ENCODE measurements at places on chromosomes 2 and 18.

DNA sequence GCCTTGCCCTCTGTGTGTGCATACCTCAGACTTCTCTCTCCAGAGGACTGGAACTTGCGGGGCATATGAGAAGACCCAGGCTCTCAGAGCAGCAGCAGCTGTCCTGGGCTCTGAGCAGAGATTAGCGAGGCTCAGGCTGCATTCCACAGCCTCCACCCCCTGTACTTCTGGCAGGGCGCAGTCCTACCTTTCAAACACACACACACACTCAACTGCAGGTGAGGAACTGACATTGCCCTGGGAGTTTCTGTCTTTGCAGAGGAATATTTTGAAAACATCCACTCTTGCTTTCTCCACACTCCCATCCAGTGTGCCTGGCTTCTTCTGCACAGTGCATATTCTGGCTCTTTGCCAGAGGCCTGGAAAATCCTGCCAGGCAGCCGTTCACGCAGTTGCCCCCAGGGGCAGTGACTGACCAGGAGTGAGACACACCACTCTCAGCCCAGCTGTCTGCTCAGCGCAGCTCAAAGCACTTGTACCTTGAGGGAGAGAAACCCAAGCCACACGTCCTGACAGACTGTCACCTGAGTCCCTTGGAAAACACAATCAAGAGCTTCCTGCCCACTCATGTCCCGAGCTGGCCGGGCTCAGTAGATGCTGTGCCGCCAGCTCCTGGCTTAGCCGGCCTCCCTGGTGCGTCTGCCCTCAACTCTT lies 460.8 kb downstream of the RNF144A start:
- peak; percentile 72 for DNase-seq

GRCh38 chr2:31314761-31315160 lies 80.8 kb downstream of the EHD3 start:
- no peak for DNase-seq

GRCh38 chr2:128513961-128514283 lies 195.3 kb upstream of the HS6ST1 start:
- DNase-seq, result no peak

DNA sequence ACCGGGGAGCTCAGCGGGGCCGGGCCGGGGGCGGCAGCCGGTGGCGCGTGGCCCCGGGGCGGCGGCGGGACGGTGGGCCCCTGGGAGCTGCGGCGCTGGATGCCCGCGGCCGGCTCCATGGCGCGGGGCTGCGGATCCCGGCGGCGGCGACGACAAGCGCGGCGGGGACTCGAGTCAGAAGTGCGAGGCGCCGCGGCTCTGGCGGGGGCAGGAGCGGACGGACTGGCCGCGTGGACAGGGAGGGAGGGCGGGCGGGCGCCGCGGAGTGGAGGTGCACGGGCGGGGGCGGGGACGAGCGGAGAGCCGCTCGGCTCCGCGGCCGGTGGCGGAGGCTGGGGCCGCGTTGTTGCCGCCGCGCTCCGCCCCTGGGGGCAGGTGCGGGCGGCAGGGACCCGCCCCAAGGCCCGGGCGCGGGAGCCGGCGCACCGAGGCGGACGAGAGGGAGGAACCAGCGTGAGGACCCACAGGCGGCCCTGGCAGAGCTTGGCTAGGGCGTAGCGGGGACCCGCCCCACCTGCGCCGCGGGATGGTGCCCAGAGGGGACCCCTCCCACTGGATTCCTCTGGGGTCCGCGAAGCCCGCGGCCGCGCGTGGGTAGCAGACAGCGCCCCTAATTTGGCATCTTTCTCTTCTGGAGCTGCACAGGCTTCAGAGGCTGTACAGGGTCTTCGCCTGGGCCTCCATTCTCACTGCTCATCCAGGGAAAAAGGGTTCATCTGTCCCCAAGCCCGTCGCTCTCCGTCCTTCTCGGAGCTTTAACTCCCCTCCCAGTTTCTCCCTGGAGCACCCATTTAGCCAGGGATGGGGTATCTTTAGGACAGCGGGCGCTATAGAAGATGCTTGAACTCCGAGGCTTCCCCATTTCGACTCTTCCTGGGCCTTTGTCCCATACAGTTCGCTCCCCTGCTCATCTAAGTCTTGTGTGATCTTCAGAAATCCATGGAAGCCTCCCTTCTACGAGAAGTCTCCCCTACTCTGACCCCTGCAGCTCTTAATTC lies at the start of gene TMEM163:
TSS of gene TMEM163 (minus strand) at position 184 of the 998 bp plus-strand sequence.
- DNase-seq, result no peak

- DNase-seq, result no peak
Measured at GRCh38 chr18:13382954-13383827, 164.6 kb downstream of the LDLRAD4 start.

DNA sequence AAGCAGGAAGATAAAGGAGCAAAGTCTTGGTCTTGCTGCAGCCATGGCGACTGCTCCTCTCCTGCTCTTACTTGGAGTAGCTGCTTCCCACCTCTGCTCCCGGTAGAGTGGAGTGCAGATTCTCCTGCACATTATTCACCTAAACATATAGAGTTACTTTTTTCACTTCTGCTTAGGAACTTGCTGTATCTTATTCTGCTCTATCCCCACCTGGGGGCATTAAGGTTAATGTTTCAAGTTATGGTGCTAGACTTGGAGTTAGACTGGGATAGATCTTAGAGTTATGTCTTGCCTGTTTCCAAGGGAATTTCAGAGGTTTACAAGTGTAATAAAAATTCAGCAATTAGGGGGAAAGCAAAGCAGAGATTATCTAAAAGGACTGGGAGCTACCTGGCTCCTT lies 144.2 kb downstream of the SETBP1 start:
- no peak for DNase-seq

GRCh38 chr18:75209951-75210258 lies 692 bp upstream of the TSHZ1 start:
- DNase-seq, result no peak

GRCh38 chr2:61885896-61886603 lies 2.4 kb downstream of the CCT4 start:
- no peak for DNase-seq

DNA sequence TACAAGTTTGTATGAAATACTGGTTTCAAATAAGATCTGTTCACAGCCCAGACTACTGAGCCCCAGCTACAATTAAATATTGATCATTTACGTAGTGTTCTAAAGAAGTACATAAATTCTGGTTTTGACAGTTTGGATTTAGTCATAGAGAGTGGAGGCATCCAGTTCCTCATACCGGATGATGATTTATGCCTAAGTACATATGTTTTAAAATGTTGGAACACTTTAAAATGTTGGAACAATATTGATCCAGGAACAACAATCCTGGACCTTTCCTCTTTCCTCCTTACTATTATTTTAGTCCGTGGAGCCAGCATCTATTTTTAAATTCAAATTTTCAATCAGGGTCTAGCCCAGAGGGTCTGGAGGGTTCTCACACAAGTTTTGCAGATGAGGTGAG lies 22.8 kb upstream of the TTN start:
- no peak for DNase-seq

DNA sequence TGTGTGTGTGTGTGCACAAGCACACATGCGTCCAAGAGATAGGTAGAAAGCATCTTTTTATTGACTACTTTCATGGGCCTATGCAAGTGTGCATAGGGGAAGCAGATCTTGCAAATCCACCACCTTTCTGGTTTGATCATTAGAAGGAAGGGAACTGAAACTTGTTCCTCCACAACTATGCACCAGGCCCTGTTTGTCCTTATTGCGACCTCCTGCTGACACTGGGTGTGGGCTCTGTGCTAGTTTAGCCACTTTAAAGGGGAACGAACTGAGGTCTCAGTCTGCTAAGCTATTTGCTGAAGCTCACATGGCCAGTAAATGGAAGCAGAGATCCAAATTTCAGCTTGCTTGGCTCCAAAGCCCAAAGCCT lies 32.1 kb upstream of the INSIG2 start:
- DNase-seq, result no peak

DNA sequence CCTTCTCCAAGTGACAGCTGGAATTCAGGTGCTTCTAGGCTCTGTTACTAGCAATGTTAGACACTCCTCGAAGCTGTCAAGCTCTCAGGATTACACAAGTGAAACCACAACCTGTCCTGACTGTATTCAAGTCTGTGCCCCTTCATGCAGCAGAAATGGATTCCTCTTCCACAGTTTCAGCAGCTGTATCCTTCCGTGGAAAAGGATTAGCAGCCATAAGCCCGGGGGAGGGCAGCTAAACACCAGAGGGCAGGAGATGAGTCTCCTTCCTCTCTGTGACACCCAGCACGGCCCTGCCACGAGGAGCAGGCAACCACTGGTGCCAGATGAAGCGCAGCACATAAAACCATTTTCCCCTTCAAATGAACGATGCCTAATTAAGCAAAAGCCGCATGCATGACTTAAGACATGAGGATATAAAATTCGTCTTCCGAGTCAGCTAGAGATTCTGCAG lies 1.2 kb downstream of the ST3GAL5 start:
- no peak for DNase-seq

DNA sequence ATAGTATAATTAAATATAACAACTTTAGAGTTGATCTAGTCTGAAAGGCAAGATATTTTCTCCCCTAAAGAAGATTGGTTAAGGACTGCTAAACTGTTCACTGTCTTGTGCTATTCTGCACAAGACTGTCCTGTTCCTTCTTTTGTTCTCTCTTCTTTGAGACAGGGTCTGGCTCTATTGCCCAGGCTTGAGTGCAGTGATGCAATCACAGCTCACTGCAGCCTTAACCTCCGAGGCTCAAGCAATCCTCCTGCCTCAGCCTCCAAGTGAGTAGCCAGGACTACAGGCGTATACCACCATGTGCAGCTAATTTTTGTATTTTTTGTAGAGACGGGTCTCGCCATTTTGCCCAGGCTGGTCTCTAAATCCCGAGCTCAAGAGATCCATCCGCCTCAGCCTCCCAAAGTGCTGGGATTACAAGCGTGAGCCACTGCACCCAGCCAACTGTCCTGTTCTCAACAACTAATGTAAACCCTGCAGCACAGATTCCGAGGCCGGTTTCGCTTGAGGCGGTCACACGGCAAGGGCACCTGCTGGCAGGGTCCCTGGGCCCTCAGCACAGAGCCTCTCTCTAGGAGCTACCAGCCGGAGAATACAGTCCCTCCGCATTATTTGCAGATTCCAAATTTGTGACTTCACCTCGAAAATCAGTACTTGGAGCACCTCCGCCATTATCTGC lies 16.4 kb downstream of the PXDN start:
- DNase-seq, result peak; percentile 13

- DNase-seq, result no peak
Measured at GRCh38 chr18:13120983-13121441, 97.5 kb upstream of the LDLRAD4 start.

DNA sequence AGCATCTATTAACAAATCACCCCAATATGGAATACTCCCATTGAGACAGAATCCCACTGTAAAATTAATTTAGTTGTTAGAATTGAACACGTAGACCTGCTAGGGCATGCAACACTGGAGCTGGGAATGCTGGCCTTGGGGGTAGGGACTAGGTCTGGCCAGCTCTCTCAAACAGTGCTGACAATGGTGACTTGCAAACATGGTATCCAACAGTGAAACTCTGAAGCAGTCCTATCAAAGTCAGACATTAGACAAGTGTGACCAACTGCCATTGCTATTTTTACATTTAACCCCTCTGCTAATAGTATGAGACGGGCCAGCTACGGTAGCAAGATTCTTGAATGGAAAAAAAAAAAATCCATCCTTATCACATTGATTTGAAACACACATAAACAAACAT lies 7.2 kb downstream of the E2F6 start:
- no peak for DNase-seq

- no peak for DNase-seq
Measured at GRCh38 chr2:6010163-6010562, 318.0 kb downstream of the SOX11 start.

- no peak for DNase-seq
Measured at GRCh38 chr2:45889053-45889452, 237.6 kb downstream of the PRKCE start.

GRCh38 chr18:45689396-45689795 lies 34.6 kb upstream of the SLC14A1 start:
- no peak for DNase-seq

- DNase-seq, result no peak
Measured at GRCh38 chr2:88016960-88017779, 823 bp upstream of the RNU2-63P start.

Data from breast epithelium (tissue), 4 donors.